ENCODE measurements at places on chromosomes 1 and 21.
A peak's percentile ranks its signal among the peaks of the same experiment; 100 is the strongest.

DNA sequence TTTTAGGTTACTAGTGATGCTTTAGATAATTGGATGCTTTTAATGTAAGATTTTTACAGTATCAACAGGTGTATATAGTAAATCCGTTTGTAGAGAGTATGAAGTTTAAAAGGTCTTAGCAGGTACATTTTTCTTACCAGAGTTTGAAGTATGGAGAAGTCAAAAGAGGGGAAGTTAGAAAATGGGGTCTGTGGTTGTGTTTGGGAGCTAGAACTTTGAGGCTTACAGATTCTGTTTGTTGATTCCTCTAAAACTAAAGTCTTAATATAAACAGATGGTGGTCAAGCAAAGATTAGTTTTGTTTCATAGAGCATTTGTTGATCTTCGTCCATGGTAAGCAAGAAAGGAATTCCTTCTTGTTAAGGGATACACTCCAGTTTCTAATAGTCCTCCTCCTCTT is 35.8 kb downstream of the CDC42 start:
- no peak for DNase-seq

GRCh38 chr21:14116080-14116481 is 94.7 kb downstream of the LIPI start:
- no peak for DNase-seq

DNA sequence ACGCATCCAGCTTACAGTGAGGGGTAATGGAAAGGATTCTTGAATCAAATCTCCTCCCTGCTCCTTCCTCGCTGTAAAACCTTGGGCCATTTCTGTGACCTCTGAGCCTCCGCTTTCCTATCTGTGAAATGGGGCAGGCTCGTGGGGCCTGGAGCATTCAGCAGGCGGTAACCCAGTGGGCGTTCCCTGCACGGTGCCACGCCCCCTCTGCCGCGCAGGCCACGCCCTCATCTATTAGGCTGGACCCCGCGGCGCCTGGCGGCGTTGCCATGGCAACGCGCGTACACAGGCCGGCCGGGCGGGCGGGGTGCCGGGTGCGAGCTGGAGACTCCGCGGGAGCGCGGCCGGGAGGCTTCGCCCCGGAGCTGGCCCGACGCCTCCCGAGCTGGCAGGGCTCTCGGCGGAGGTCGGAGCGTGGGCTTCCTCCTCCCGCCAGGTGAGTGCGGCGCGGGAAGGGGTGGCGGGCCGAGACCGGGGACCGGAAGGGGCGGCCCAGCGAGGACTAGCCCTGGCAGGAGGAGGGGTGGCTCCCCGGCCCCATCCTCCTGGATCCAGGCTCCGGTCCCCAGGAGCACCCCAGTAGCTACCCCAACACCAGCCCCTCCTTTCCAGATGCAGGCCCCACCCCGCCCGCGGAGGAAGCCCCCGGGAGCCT is at the start of gene FHAD1:
FHAD1 (plus strand) TSS at position 264 of the 655 bp plus-strand sequence. CDS start 4,562 bp downstream, outside the sequence.
- peak; percentile 50 for DNase-seq

DNA sequence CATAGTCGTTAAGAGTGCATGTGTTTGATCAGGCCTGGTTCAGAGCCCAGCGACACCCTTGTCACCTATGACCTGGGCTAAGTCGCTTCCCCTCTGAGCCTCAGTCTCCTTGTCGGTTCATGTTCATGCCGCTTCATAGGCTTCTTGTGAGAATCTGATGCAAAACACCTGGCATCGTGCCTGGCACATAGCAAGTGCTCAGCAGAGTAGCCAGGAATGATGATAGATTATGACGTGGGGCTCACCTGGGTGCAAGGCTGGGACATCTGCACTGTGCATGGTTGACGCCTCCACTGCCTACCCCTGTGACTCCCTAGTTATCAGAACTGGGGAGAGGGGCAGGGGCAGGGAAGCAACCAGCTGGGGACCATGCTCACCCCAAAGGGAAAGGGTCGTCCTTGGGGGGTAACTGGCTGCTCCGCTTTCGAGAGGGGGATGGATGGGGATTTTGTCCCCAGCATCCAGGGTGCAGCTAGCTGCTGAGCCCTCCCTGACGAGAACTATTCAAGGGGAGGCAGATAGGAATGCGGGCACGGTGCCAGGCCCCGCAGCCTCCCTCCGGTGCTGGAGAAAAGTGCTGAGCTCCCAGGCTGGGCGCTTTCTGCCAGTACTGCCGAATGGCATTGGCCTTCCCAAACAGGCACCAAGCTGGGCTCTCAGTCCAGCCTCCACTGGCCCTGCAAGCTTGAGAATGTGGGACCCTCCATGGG is 9.3 kb downstream of the EFHD2 start:
- no peak for DNase-seq

- no peak for DNase-seq
Observed at GRCh38 chr1:24911651-24912155, 18.4 kb downstream of the RUNX3 start.

DNA sequence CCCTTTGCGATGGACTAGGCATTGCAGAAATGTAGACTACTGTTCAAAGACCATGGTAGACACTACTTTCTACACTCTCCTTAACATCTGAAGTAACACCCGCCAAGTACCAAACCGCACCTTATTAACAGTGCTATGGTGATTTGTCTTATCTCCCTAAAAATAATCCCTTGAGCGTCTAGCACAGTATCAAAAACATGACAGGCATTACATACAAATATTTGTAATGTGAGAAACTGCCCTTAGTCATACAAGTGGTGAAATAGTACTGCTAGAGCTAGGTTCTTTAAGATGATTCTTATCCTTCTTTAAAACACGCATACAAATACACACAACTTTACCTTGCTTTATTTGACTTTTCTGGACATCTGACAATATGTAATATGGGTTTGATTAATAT is 27.2 kb downstream of the PUM1 start:
- no peak for DNase-seq

All from activated CD4-positive, alpha-beta T cell treated with anti-CD3 and anti-CD28 coated beads, Interleukin-2, amount 50 U/mL, for 16 hours (primary cell).